Neural progenitor cell (in vitro differentiated cells): ENCODE measurements at places on chromosomes 2 and 18. TPM values are rescaled to one million over a fixed set of nuclear protein-coding genes. Genes with fewer than 3 reads are reported as not detected.

- DNase-seq, result no peak
Observed at GRCh38 chr2:44550561-44550960, 188.8 kb downstream of the CAMKMT start.

DNA sequence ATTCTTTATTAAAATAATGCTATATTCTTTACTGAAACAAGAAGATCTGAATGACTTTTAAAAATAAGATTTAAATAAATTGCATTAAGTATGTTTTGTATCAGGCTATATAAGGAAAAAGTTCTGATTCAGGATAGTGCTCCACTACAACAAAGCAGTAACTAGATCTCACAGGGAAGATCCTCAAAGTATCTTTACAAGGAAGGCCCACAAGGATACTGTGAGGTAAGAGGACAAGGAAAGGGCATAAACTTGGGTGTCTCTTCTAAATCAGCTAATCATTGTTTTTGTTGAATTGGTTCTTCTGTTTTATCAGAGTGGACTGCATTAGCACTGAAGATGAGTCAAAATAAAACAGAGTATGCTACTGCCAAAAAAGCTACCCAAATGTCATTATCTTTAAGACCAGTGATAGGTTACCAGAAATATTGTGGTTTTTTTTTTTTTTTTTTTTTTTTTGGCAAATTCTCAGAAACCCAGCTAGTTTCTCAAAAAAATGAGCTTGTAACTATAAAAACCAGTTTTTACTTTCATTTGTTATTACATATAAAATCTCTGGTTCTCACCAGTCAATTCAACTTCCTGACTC is 160.9 kb downstream of the BAZ2B start:
- DNase-seq, result no peak

- DNase-seq, result no peak
Observed at GRCh38 chr2:113117541-113118262, 9.7 kb upstream of the IL1RN start.

DNA sequence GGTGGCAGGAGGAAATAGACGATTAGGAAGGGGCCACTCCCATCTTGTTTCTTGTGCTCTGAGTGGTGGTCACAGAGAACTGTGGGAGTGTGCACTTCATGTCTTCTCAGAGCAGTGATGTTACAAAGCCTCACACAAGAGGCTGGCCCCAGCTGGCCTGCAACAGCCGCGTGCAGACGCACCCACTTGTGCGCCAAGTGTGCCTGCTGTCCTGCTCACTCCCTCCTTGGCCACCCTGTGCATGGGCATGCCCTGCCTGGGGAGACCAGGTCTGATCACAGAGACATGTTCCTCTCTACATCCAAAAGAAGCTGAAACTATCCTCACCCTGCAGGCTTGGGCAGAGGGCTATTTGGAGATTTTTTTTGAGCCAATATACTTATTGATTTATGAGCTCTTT is 108.4 kb downstream of the MRO start:
- DNase-seq, result no peak

GRCh38 chr18:54766634-54767033 is 61.6 kb upstream of the RAB27B start:
- DNase-seq, result no peak

- DNase-seq, result peak; percentile 33
Observed at GRCh38 chr2:11677136-11678055, 7.4 kb upstream of the NTSR2 start.

DNA sequence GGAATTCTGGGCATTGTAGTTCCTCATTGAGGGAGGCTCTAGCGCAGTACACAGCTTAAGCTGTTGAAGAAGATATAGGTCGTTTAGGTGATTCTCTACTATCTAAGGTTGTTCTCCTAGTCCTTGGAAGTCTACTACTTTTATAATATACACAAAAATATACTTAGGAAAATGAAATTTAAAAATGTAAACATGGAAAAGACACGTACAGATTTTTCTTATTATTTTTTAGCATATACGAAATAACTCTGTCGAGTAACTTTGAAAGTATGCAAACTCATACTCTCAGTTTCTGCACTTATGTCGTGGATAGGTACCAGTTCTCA is 272 bp upstream of the FASTKD1 start:
- DNase-seq, result no peak

DNA sequence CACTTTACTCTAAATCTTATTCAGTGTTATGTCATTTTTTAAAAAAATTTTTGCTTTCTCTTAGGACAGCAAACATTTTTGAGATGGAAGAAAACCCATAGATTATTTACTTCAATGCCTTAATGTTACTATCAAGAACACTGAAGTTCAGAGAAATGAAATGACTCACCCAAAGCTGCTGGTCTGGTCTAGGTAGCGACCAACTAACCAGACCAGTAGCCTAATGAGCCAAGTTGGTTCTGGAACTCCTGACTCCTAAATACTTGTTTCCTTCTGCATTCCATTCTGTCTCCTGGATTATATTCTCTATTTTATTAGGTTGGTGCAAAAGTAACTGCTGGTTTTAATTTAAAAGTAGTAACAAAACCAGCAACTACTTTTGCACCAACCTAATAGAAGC is 35.4 kb downstream of the SLC8A1 start:
- no peak for DNase-seq

GRCh38 chr18:23752796-23753195 is 63.5 kb downstream of the LAMA3 start:
- peak; percentile 46 for DNase-seq

DNA sequence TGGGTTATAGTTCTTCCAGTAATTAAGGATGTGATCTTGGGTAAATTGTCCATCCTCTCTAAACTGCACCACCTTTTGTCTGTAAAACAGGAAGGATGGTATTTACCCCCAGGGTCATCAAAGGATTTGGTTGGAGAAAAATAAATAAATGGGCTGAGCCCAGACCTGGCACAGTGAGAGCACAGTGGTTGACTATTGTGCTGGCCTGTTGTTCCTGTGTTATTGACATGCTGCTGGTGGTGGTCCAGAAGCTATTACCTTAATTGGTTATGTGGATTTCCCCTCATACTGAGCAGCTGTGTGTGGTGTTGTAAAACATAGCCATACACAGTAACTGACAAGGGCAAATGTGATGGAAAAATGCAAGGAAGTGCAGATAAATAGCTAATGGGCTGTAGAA is 746 bp upstream of the IL37 start:
- DNase-seq, result no peak

- no peak for DNase-seq
Observed at GRCh38 chr2:210315015-210315788, at the start of gene MYL1. Gene MYL1 (minus strand): TSS chr2:210315174. CDS start chr2:210315042, 132 bp downstream.

GRCh38 chr18:73752546-73752945 is 395.1 kb downstream of the FBXO15 start:
- DNase-seq, result no peak

DNA sequence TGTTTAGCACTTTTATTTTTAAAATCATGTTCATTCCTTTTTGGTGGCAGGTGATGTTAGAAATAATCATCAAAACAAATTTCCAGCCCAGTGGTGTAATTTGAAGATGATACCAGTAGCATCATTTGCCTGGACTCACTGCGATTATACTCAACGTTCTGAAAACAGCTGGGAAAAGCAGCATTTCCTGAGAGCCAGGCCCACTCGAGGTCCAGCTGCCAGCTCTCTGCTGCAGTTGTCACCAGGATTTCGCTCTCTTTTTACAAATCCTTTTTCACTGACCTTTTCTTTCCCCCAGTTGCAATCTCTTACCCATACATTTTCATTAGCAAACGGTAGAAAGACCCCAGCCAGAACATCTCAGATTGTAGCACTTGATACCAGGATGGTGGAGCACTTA is 110.6 kb upstream of the LYPD1 start:
- DNase-seq, result no peak

GRCh38 chr2:237324837-237325236 is 89.1 kb downstream of the COL6A3 start:
- no peak for DNase-seq

DNA sequence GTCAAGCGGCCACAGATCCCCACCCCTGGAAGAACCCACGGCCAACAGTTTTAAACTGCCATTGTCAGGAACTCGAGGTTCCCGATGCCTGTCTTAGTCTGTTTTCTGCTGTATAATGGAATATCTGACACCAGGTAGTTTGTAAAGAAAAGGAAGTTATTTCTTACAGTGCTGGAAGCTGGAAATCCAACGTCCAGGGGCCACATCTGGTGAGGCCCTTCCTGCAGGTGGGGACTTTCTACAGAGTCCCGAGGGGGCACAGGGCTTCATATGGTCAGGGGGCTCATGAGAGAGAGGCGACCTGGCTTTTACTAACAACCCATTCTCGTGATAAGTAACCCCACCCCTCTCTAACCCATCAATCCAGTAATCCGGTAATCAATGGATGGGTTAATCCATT is 501.6 kb upstream of the MYT1L start:
- no peak for DNase-seq

DNA sequence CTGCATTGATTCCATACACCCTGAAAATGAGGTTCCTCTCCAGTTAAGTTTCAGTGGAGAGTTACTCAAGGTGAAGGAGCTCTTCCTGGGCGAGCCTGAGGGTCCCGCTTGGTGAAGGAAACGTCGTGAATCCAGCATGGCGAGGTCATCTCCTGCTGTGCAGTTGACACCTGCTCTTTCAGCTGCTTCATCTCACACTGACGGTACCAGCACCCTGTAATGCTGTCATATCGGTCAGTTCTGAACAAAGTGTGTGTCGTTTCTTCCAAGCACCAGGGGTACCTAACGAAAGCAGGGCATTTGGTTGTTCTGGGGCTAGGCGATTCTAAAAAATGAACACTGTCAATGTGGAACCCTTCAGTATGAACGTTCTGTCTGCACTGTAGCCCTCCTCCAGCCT is 52.6 kb downstream of the ITGB1BP1 start:
- no peak for DNase-seq

DNA sequence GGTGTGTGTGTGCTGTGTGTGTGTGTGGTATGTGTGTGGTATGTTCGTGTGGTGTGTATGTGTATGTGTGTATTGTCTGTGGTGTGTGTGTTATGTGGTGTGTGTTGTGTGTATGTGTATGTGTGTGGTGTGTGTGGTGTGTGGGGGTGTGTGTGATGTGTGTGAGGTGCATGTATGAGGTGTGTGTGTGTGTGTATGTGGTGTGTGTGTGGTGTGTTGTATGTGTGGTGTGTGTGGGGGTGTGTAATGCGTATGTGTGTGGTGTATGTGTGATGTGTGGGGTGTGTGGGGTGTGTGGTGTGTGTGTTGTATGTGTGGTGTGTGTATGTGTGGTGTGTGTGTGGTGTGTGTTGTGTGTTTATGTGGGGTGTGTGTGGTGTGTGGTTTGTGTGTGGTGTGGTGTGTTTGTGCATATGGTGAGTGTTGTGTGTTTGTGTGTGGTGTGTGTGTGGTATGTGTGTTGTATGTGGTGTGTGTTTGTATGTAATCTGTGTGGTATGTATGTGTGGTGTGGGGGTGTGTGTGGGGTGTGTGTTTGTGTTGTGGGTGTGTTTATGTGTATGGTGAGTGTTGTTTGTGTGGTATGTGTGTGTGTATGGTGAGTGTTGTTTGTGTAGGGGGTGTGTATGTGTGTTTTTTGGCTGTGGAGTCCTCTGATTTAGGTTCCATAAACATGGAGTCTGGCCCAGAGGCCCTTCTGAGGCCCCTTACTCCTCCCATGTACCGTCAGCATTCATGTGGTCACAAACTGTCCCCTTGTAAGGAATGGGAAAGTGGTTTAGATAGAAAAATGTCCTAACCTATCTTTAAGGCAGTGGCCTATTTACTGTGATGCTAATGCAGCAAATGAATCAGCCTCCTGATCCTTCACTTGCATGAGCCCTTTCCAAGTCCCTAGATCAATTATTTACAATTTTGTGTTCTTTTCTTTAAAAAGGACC is 116.0 kb downstream of the ALPK2 start:
- no peak for DNase-seq

DNA sequence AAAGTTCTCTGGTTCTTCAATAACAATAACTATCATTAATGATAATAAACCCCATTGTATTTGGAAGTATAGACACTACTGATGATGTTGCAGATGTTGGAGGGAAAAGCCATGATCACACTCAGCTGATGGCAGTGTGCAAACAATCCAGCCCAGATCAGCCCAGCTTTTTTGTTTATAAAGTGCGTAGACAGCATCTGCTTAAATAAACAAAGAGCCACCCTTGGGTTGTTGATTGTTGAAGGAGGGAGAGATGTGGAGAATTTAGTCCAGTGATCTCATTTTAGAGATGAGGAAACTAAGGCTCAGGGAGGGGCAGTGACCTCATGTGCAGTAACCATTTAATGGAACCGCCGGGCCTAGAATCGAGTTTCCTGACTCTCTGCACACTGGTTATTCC is 56.0 kb upstream of the MEX3C start:
- no peak for DNase-seq

IL18RAP gene
- not detected in 2 replicates for total RNA-seq

ITGB6 gene
- not detected in 2 replicates for total RNA-seq

CDK5R2 gene
- total RNA-seq, result 0.09 TPM in 1 of 2 replicates, not detected in the other

B4GALT6 gene
- 11.2 and 16.3 TPM in 2 replicates for total RNA-seq

SLC66A2 gene
- total RNA-seq, result 5.8 and 22.3 TPM in 2 replicates

THSD7B gene
- 1.2 and 2.2 TPM in 2 replicates for total RNA-seq

AQP12B gene
- not detected in 2 replicates for total RNA-seq

GPR75 gene
- 0.94 and 1.1 TPM in 2 replicates for total RNA-seq

SH3RF3 gene
- 0.28 TPM in 2 replicates for total RNA-seq

POTEF gene
- total RNA-seq, result 15.1 and 17.6 TPM in 2 replicates

PHOSPHO2 gene
- 9.2 and 16.8 TPM in 2 replicates for total RNA-seq

OTOS gene
- total RNA-seq, result not detected in 2 replicates

POTEI gene
- total RNA-seq, result 1.8 and 2.4 TPM in 2 replicates

ALK gene
- total RNA-seq, result 0.06 TPM in 1 of 2 replicates, not detected in the other
